HEK293T (cell line): ENCODE measurements at places on chromosomes 6 and 20.

GRCh38 chr6:74936886-74937285 is 269.0 kb downstream of the COL12A1 start:
- DNase-seq, result no peak

DNA sequence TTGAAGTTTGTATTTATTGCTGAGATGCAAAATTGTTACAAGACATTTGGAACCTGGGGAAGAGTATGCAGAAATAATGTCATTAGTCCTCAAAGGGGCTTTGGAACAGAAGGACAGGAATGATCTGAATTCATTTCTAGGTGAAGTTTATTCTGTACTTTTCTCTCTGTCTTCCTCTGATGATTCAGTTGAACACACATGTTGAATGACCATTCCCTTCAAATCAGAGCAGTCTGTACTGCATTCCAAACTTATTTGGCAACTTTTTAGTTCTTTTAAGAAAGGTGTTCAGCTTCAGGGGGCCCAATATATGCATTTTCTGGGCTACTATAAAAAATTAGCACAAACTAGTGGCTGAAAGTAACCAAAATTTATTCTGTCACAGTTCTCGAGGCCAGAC is 213.9 kb upstream of the LAMP5 start:
- DNase-seq, result no peak

DNA sequence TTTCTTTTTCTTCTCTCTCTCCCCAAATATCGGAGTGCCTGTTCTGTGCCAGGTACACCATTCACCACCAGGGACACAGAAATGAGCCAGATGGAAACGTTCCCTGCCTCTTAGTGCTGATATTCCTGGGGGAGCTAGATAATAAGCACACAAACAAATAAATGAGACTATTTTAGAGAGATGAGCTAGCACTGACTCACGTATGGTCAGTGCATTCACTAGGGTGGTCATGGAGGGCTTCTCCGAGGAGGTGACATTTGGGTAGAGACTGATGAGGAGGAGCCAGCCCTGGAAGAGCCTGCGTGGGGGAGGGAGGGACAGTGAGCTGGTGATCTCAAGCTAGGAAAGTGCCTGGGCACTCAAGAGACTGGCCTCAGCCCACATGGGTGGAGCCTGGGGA is 252.3 kb upstream of the KCNG1 start:
- no peak for DNase-seq

- no peak for DNase-seq
These were observed 20.5 kb upstream of the GJA10 start for GRCh38 chr6:89873721-89874120.

- DNase-seq, result no peak
These were observed 15.3 kb downstream of the TCFL5 start for GRCh38 chr20:62846166-62846890.

DNA sequence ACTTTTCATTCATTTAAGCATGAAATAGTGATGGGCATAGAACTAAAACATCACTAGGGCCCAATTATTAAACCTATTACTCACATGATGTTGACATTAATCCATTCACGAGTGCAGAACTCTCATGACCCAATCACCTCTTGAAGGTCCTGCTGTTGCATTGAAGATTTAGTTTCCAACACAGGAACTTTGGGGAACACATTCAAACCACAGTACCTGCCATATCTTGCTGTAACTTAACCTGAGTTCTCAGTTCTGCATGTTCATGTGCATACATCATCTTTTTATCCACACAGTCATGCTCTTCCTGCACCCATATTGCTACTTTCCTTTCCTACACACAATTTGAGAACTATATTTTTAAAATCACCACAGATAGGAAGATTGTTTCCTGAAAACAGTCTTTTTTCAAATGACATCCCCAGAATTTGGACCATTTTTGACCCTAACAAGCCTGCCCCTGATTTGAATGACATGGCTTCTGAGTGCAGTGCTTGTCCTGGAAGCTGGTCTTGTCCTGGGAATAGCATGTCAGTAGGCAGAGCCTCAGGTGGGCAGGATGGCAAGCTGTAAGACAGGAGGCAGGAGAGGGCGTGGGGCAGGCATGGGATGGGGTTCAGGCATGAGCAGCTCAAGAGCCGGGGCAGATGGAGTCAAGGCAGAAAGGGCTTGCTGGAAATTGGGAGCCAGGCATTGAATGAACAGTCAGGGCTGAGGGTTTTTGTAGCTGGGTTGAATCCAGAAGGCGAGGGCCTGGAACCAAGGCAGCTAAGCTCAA is 49.2 kb upstream of the FOXC1 start:
- DNase-seq, result no peak
